ENCODE measurements at places on chromosomes 3 and 15.

DNA sequence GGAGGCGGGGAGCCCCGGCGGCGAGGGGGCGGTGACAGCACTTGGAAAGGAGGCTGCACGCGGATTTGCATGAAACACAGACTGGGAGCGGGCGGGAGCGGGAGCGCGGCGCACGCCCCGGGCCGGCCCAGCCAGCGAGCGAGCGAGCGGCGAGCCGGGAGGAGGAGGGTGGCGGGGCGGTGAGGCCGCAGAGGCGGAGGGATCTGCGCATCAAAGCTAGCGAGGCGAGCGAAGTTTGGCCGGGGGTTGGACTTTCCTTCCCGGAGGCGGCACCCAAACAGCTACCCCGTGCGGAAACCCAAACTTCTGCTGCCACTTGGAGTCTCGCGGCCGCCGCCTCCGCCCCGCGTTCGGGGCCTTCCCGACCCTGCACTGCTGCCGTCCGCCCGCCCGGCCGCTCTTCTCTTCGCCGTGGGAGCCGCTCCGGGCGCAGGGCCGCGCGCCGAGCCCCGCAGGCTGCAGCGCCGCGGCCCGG lies at the start of gene SMAD3:
SMAD3 (plus strand) TSS at position 72 of the 475 bp plus-strand sequence. CDS start 553 bp downstream, outside the sequence.
- DNase-seq, result peak; percentile 52

DNA sequence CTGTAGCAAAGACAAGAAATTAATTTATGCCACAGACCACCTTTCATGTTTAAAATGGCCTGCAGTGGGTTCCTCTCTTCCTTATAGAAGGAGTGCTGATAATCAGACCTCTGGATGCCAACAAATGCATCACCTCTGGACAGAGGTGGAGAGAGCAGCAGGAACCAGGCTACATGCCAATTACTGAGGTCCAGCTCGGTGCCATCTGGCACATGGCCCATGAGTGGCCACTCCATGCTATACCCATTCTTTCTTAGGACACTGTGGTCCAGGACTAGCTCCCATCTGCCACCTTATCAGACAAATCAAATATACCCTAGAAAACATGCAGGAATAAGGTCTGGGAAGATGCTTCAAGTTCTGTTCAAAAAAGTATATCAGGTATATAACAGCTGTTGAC lies 60.7 kb downstream of the TBC1D2B start:
- no peak for DNase-seq

DNA sequence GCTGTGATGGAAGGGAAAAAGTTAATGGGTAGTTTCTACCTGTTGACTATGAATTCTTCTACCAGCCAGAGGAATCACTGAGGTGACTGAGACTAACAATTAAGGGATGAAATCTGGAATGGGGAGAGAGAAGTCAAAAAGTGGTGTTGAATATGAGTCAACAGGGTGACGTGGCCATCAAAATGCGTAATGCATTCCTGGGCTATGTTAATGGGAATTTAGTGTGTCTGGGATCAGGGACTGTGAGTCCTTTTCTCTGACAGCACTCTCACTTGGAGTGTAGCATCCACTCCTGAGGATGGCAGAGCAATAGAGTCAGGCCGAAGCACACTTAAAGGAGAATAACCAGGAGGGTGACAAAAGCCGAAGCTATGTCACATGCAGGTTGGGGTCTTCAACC lies 60.4 kb downstream of the MESD start:
- DNase-seq, result no peak

- DNase-seq, result no peak
These were observed 753 bp downstream of the PLCH1 start for GRCh38 chr3:155744010-155744625.

DNA sequence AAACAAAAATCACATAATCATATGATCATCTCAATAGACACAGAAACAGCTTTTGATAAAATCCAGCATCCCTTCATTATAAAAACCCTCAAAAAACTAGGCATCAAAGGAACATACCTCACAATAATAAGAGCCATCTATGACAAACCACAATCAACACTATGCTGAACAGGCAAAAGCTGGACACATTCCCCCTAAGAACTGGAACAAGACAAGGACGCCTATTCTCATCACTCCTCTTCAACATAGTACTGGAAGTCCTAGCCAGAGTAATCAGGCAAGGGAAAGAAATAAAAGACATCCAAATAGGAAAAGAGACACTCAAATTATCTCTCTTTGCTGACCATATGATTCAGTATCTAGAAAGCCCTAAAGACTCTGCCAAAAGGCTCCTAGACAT lies 54.9 kb upstream of the SLC12A8 start:
- no peak for DNase-seq

DNA sequence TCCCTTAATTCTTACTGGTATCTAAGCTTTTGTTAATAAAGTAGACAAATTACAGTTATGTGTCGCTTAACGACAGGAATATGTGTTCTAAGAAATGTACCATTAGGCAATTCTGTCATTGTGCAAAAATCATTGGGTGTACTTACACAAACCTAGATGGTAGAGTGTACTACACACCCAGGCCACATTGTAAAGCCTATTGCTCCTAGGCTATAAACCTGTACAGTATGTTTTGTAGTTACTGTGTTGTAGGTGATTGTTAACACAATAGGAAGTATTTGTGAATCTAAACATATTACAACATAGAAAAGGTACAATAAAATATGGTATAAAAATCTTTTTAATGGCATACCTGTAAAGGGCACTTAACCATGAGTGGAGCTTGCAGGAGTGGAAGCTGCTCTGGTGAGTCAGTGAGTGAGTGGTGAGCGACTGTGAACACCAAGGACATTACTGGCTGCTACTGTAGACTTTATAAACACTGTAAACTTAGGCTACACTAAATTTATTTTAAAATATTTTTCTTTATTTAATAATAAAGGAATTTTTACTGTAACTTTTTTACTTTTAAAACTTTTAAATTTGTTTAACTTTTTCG lies 47.4 kb downstream of the FSIP1 start:
- DNase-seq, result no peak

DNA sequence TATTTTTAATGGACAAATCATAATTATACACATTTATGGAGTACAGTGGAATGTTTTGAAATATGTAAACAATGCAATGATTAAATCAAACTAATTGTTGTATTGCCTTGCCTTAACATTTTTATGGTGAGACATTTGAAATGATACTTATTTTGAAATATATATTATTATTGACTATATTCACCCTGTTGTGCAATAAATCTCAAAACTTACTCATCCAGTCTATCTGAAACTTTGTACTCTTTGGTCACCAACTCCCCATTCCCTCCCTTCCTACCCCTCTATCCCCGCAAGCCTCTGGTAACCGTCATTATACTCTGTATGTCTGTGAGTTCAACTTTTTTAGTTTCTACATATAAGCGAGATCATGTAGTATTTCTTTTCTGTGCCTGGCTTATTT lies 74.7 kb upstream of the GOLGA6B start:
- no peak for DNase-seq

DNA sequence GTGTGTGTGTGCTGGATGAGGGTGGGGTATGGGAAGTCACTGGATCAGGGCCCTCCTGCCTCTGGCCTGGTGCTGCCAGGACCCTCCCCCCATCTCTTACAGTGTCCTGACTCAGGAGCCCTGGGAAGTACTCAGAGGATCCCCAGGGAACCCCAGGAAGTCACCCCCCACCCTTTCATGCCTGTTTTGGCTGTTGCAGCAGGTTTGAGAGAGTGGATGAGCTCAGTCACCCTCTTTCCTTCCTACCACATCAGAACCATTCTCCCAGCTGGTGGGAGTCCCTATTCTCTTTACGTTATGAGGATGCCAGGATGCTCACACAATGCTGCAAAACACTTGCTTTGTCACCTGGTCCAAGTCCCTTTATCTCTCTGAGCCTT lies 59.0 kb downstream of the BDH1 start:
- no peak for DNase-seq

DNA sequence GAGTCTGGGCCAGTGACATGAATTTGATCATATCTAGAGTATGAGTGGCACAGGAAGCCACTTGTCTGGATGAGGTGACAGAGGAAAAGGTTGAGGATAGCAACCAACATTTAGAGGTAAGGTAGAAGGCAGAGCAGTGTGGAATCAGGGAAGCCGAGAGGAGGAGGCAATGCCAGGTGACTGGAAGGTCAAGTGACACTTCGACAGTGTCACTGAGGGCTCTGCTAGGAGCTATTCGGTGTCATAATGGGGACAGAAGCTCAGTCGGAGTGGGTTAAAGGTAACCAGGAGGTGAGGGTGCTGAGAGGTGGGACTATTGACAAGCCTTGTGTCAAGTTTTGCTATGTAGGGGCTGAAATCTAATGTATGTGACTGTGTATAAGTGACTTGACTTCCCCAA lies 56.7 kb downstream of the IGF1R start:
- no peak for DNase-seq

DNA sequence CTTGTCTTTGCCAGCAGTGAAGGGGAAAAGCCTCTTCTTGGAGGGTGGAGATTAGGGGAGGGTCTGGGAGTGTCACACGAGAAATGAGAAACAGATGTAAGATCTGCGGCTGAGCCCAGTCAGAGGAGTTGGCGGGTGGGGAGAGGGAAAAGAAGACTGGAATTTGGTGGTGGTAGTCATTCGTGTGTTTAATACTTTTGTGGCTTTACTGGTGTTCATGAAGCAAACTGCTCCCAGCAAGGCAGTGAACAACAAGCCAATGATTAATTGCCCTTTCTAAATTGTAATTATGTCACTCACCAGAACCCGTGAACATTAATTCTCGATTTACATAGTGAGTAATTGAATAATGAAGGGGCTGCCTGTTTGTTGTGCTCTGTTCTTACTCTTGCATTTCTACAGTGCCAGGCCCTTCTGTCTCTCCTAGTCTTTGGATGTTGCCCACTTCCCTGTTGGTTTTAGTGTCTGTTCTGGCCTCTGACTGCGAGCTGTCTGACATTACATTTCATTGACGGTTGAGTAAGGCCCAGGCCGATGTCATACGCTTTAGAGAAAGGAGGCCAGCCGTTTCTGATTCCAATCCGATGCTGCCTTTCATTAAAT lies 78.0 kb downstream of the CHCHD6 start:
- no peak for DNase-seq

DNA sequence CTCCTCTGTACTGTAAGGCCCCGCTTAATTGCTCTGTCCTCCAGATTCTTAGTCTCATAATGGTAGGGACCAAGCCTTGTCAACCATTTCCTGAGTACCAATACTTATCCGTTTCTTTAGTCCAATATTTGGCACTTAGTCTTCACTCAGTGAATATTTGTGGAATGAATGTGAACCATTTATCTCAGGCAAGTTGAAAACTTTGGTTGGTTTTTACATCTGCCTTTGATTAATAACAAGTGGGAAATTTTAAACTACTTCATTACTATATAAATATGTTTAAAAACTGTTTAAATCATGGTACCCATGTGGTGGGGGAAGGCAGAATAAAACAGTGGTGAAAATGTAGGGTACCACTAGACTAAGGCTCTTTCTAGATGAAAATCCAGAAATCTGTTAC lies 15.2 kb downstream of the CA12 start:
- DNase-seq, result no peak

DNA sequence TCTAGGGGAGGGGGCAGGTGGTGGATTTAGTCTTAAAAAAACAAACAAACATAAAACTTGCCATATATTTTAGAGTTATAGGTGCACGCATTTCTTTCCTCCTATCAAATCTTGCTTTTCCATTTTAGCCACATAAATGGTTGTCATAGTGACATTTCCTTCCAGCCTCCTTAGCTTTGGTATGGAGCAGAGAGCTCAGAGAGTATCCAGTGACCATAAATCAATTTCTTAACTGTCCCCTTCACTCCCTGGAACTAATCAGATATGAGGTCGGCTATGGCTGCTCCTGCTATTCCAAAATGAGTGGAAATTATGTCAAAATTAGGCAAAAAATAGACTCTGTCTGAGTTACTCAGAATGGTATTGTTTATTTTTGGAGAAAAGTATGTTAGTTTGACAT lies 164.5 kb downstream of the EBLN2 start:
- DNase-seq, result no peak

DNA sequence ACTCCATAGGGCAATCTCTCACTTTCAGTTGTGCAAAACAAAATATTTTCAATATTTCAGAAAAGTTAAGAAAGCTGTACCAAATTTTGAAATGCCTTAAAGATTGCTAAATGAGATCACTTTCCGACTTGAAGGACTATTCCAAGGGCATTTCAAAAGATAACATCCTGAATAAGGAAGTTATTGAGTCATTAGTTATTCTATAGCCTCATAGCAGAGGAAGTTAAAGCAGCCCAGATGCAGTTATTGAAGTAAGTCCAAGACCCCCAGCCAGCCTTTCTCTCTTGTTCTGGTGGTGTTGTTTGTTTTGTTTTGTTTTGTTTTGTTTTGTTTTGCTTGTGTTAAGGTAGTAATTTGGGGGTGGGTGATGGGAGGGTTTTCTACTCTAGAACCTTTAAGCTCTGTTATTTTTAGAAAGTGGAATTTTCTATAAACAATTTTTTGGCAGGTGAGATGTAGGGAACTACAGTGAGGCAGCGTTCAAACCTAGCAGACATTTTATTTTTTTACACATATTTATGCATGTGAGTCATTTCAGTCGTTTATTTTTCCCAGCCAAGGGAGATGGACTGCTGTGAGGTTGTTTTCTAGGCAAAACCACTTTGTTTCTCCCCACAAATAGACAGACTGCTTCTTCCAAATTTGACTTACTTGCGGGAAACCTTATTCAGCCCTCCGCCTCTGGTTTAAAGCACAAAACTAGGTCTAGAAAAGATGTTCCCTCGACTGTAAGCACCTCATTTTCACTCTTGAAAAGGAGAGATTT lies 216.3 kb upstream of the ARPP21 start:
- no peak for DNase-seq

DNA sequence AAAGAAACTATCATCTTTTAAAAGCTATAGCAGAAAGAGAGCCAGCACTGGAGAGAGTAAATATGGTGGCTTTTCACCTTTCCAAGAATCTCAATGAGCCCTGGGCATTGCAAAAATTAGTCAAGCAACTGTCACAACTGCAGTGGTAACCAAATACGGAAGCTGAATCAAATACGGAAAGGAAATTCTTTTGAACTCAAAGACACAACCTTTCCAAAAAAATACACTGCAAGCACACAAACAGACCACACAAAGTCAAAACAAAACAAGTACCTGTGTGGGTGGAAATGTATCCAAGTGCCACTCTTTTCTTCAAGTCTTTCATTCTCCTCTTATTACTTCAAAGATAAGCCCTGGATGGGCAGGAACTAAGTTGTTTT lies 17.6 kb downstream of the VGLL4 start:
- DNase-seq, result no peak

DNA sequence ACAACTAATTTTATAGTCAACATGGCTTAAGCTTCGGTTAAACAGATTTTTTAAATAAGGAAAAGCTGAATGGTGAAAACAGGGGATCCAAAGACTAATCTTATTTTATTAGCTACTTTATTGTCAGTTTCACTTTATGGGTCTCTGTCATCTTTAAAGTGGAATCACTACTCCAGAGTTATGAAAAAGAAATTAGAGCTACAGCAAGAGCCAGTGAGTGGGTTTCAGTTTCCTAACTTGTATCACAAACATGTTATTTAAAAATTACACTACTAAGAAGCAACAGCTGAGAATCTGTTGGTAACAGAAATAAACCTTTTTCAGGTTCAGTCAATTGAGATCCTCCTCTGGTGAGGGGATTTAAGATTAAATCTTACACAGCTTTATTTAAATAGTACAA lies 10.0 kb downstream of the PHC3 start:
- no peak for DNase-seq

All from T-helper 17 cell (primary cell).